Kidney tubule cell (primary cell): ENCODE measurements at places on chromosomes 2 and 18.
A peak's percentile ranks its signal among the peaks of the same experiment; 100 is the strongest.

GRCh38 chr2:48445091-48445725 is 84.7 kb upstream of the STON1 start:
- DNase-seq, result no peak

- peak; percentile 71 for DNase-seq
Observed at GRCh38 chr2:38148501-38148900, 72.5 kb upstream of the CYP1B1 start.

GRCh38 chr2:241228860-241229516 is 40.5 kb downstream of the ANO7 start:
- DNase-seq, result no peak

GRCh38 chr2:236146436-236146835 is 21.8 kb downstream of the GBX2 start:
- no peak for DNase-seq

DNA sequence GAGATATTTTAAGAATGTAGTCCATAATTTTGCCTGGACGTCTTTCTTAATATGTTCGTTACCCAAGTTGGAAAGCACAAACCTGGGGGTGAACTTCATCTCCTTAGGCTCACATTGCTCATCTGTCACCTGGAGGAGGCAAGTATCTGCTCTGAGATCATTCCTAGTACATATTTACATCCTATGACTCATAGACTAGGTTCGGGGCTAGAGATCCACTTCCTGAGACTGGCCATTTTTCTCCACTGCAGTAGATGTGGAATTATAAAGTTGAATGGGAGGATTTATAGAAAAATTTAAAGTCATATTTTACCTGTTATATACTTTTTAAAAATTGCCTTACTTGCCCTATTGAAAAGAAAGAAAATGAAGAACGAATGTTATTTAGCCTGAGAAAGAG is 77.5 kb upstream of the PROKR1 start:
- peak; percentile 72 for DNase-seq

DNA sequence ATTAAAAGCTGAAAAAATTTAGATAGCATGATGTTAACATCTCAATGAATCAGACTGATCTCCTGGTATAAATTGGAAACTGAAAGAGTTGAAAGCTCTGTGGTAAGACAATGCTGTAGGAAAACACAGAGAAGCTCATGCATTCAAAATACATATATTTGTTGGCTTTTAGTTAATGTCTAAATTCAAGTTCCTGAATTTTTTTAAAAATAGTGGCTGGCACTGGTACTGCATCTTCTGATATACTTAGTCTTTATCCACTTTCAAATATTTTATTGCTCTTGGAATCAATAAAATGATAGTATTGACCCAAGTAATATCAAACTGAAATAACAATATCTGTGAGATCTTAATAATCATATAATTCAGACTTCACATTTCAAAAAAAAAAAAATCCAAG is 151.4 kb upstream of the FIGN start:
- no peak for DNase-seq

GRCh38 chr18:7727361-7728076 is 160.4 kb downstream of the PTPRM start:
- DNase-seq, result no peak

- peak; percentile 88 for DNase-seq
Observed at GRCh38 chr2:177239932-177240630, 24.4 kb downstream of the NFE2L2 start.

GRCh38 chr2:137223722-137224121 is 458.4 kb downstream of the THSD7B start:
- no peak for DNase-seq

- peak; percentile 11 for DNase-seq
Observed at GRCh38 chr18:21134895-21135294, 23.3 kb upstream of the ROCK1 start.

DNA sequence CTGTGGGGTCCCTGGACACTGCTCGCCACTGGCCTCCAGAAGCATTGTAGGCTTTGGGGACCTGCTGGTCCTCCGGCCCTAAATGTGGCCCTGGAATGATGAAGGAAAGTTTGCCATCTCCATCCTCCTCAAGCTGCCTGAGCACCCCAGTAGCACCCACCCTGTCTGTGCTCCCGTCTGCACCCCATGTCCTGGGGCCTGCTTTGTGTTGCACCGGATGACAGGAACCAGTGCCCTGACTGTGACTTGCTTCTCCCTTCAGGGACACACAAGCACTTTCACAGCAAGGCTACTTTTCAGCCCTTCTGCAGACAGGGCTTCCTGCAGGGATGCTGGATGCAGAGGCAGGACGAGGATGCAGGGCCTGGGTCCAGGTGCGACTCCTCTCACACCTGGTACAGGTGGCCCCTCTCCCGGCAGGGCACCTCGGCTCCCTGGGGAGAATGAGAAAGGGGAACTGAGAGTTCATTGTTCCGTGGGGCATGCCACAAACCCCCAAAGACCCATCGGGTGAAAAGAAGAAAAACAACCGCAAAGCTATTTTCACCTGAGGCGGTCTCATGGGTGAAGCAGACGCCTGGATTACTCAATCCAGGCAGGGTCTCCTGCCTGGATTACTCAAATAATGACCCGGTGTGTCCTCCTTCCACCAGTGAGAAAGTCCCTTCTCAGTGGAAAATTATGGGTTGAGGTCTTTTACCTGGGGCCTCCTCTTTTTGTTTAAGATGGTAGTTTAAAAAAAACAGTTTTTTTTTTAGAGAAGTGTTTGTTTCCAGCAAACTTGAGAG is 74.9 kb downstream of the LONRF2 start:
- no peak for DNase-seq

GRCh38 chr2:173119069-173119807 is 43.6 kb downstream of the MAP3K20 start:
- no peak for DNase-seq
